ENCODE measurements at places on chromosomes 6 and 20.

DNA sequence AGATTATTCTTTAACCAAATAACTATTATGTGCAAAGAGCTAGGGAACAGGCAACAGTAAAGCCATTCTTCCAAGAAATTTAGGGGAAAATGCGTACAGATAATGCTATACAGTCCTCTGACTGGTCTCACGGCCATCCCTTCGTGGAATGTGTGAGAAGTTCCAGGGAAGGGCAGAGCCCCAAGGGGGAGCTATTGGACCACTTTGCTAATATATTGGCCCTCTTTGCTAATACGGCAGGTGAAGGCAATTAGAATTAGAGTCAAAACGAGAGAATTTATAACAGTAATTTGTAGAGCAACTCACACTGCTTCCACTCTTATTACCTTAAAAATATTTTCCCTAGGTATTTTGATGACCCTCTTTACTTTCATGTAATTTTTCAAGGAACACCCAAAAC, 140.4 kb downstream of the IMPG1 start:
- DNase-seq: no peak

GRCh38 chr6:20056350-20056992, 155.8 kb downstream of the MBOAT1 start:
- no peak for DNase-seq

GRCh38 chr6:79570129-79571029, 33.1 kb upstream of the LCA5 start:
- DNase-seq: no peak

DNA sequence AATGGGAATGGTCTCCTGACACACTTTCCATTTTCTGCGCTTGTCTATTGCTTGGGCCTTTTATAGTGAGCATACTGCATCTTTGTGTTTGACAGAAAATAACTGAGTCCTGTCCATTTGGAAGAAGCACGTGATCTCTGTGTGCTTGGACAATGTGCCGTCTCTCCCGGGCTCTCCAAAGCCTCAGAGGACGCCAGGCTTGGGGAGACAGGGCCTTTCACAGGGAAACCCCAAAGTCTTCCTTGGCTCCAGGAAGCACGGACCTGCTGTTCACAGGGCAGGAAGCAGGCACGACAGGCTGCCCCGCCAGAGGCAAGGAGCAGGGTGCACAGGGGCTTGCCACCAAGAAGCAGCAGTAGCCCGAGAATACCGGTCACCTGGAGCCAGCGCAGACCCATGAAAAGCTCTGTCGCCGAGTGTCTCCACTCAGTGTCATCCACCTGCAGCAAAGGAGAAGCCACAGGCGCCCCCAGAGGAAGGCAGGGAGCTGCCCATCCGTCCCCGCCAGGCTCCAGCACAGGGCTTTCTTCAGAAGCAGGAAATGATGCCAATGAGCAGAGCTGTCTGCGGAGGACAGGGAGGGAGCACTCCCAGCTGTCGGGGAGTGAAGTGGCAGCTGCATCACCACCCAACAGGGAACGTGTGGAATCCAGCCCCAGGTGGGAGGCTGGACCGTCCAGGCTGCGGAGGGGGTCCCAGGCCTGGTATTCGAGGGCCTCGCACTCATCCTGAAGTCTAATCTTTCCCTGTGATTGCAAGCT, 135.1 kb downstream of the AGPAT4 start:
- DNase-seq: no peak

DNA sequence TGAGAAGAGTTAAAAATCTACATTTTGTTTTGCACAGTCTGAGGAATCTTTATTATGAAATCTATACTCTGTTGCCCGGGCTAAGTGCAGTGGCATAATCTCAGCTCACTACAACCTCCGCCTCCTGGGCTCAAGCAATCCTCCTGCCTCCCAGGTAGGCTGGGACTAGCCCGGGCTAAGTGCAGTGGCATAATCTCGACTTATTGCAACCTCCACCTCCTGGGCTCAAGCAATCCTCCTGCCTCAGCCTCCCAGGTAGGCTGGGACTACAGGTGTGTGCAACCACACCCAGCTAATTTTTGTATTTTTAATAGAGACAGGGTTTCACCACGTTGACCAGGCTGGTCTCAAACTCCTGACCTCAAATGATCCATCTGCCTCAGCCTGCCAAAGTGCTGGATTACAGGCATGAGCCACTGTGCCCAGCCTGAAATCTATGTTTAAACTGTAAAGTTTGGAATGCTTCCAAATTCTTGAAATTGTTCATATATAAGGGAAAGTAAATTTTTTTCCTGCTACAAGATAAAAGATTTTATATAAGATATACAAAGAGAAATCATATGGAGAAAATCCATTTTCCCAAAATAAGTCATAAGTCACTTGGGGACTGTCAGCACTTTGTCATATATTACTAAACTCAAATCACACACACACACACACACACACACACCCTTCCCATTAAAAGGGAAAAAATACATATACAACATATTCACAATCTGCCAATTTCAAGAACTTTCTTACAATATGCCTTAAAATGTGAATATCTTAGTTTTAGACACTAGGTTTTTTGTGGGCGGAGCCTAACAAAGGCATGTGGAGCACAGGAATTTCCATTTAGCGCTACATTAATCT, 19.4 kb downstream of the PTPRK start:
- no peak for DNase-seq

DNA sequence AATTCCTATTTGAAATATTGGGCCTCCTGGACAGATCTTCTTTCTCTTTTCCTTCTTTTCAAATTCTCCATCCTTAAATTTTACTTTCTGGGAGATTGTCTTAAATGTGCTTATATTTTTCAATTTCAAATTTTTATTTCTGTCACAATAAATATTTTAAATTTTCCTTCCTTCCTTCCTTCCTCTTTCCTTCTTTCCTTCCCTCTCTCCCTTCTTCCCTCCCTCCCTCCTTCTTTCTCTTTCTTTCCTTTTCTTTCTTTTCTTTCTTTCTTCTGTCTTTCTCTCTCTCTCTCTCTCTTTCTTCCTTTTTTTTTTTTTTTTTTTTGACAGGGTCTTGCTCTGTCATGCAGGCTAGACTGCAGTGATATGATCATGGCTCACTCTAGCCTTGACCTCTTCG, 16.7 kb upstream of the PNRC1 start:
- DNase-seq: no peak

GRCh38 chr6:9496837-9497236, 918.0 kb downstream of the TFAP2A start:
- no peak for DNase-seq

GRCh38 chr6:116945809-116946208, 68.8 kb downstream of the RFX6 start:
- no peak for DNase-seq

DNA sequence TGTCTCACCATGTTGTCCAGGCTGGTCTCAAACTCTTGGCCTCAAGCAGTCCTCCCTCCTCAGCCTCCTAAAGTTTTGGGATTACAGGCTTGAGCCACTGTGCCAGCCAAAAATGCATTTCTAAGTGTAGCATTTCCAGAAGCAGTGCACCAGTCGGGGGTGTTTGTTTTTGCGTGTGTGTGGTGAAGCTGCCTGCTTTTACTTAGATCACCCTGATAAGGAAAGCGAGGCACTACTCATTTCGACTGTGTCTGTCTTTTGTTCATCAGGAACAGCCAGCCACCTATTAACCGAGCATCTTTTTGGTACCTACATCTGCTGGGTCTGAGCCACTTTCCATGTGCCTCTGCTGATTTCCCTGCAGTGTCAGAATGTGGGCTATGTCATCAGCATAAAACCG, 18.7 kb downstream of the SIRT5 start:
- no peak for DNase-seq

- DNase-seq: no peak
Measured at GRCh38 chr6:73514746-73515110, 6.1 kb downstream of the EEF1A1 start.

DNA sequence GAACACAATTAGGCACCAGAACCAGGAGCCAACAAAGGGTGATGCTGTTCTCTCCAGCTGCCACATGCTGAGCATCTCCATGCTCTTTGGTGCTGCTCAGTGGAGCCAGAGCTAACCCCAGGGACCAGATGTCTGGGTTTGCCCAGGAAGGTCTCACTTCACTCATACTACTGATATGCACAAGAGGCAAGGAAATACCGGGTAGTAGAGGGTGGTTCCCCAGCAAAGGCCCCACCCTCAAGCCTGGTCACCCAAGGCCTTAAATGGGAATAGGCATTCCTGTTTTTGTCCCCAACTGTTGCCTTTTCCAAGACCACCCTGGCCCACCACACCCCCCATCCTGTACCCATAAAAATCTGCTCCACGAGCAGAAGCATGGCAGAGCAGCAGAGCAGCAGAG, 204.5 kb upstream of the TAB2 start:
- DNase-seq: no peak

DNA sequence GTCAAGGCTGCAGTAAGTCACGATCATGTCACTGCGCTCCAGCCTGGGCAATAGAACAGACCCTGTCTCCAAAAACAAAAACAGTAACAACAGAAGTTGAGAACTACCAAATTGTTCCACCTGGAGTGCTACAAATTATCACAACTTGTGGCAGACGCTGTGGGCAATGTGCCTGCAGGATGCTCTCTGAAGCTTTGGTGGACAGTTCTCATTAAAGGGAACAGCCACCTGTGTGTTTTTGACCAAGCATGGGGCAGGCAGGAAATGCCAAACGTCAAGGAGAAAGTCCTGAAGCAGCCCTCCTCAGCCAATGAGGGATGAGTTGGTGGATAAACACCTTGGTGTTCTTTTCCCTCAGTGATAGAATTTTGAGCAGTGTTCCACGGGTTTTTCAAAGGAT, 15.8 kb downstream of the COX4I2 start:
- DNase-seq: no peak

- DNase-seq: no peak
Measured at GRCh38 chr20:19940988-19941460, 76.1 kb upstream of the NAA20 start.

- no peak for DNase-seq
Measured at GRCh38 chr6:44451803-44452695, 64.5 kb downstream of the CDC5L start.

DNA sequence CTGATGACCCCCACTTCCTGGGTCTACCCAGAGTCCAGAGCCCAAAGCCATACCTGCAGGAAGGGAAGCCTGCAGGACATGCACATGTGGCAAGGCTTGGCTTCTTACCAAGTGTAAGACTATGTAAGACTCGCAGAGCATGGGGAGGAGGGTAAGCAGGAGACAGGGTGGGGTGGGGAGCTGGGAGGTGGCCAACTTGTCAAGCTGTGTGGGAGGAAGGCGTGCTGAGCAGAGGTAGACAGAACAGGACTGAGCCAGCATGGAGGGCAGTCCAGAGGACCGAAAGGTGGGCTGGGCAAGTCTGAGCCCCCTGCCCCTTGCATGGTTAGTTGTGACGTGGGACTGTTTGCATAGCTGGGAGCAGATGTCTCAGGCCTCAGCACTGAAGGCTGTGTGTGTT, 53.4 kb upstream of the RNF24 start:
- DNase-seq: no peak

DNA sequence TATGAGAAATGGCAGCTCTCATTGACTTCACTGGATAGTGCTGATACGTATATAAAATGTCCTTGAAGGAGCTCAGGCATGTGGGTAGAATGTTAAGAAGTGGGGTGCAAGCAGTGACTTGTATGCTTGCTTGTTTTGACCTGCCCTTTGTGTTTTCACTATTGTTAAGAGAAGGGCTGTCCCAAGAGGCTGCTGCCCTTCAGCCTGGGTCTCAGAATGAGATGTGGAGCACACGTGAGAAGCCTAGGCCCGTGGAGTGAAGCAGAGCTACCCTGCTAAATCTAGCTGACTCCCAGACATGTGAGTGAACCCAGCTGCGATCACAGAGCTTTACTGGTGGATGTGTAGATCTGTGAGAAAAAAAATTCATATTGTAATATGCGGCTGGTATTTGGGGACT, 305.3 kb upstream of the RGS17 start:
- DNase-seq: no peak

DNA sequence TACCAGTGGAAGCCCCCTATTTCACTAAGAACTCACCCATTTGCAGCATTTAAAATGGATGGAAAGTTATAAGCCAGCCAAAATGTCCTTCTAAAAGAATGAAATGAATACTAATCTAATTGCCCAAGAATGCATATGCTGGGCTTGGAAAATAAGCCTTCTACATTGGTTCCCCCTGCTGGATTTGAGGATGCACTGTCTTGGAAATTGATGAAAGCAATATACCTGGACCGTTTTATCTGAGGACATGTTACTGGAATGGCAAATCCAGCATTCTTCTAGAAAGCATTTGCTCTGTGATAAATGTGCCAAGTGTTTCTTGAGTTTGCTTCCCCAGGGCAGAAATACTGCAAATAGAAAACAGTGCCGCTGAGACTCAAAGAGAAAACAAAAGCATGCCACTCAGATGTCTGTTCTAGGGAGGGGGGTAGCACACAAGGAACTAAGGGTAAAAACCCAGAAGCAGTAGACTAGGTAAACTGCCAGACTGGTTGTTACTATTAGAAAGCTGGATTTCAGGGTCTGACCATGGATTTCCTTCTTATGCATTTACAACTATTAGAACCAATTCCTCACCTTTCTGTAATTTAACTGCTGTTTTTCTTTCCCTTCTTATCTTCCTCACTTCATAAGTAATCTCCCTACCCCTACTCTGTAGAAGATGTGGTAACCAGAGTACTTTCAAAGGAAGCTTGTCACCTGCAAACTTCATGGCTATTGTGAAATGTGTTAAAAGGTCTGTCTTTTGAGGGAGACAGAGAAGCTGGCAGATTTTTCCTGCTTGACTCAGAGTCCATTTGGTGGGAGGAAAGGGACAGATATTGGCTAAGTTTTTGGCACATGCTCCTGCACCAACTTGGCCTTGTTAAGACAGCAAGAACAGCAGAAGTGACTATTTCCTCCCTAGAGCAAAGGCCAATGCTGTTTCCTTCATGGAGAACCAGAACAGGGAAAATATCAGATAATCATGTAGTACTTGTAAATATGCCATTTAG, 642.6 kb downstream of the KIF16B start:
- DNase-seq: no peak

DNA sequence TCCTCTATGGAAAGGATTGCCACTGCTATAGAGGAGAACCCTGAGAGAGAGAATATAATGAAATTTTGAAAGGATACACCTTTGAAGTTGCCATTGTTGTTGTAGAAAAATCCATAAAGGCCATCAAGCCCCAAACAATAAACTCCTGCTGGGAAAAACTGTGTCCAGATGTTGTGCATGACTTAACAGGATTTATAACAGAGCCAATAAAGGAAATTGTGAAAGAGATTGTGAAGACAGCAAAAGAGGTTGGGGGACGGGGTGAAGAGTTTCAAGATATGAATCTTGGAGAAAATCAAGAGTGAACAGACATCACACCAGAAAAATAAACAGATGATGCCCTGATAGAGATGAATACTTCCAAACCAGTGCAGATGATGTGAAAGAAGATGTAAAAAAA, 396.4 kb downstream of the BCKDHB start:
- DNase-seq: no peak

DNA sequence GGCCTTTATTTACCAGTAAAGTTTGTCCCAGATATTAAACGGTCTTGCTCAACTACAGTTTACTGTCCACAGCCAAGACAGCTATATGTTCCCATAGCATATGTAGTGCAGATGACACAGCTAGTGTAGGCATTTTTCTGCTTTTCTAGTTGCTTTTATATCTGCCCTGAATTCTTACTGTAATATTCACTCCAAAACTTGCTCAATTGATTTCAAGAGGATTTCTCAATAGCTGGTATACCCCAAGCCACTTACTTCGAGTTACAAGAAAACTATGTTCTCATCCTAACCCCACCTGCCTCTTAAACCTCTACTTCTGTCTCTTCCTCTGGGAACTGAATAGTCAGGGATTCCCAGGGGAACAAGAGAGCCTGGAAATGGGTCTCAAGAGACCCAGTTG, 18.9 kb upstream of the ROS1 start:
- no peak for DNase-seq

Data from cortex of kidney (tissue), 1 donor.